Stimulated activated CD4-positive, alpha-beta T cell treated with anti-CD3 and anti-CD28 coated beads, TNF-alpha, amount 100 ng/mL, for 1 hour (primary cell): ENCODE measurements at places on chromosomes 1 and 21.

DNA sequence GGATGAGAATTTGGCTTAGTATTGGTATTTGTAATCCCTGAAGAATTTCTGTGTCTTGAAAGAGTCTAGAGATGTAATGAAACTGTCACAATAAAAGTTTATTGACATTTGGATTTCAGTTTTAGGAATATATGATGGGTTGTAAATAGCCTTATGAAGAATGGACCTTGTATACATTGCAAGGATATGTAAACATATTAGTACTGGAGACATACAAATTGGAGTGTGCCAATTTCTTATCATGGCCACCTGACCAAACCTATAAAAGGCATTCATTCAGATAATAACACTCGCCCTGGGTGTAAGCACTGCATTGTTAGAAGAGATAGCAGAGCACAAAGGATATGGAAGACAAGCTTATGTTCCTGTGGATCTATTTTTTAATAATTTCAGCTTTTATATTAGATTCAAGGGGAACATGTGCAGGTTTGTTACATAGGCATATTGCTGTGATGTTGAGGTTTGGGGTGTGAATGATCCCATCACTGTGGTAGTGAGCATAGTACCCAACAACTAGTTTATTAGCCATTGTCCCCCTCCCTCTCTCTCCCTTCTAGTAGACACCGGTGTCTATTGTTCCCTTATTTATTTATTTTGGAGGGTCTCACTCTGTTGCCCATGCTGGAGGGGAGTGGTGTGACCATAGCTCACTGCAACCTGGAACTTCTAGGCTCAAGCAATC, 8.6 kb downstream of the S1PR1 start:
- no peak for DNase-seq

- DNase-seq = no peak
Observed at GRCh38 chr1:13651279-13651678, 48.7 kb upstream of the PRDM2 start.

DNA sequence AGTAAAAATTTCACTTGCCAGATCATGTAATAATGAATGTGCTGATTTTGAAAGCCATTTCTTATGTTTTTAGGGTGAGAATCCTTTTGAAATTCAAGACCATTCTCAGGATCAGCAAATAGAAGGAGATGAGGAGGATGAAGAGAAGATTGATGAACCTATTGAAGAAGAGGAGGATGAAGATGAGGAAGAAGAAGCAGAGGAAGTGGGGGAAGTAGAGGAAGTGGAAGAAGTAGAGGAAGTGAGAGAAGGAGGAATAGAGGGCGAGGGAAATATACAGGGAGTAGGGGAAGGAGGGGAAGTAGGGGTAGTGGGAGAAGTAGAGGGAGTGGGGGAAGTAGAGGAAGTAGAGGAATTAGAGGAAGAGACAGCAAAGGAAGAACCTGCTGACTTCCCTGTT, 32.4 kb downstream of the ZNF326 start:
- no peak for DNase-seq

DNA sequence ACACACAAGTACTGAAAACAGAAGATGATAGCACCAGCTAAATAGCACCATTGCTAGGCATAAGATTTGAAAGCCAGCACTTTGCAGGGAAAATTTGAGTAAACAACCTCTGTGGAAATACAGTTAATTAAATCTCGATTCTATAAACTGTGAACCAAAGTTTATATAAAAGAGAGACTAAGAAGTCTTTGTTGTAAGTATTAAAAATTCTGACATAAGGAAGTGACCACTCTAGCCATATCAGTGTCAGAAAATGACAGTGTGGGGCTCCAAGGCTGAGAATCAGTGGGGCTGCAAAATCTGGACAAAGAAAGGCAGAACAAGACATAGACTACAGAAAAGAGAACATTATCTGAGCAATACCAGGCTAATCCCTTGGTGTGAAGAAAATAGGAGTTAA, 292.2 kb downstream of the ST6GALNAC3 start:
- DNase-seq = no peak

DNA sequence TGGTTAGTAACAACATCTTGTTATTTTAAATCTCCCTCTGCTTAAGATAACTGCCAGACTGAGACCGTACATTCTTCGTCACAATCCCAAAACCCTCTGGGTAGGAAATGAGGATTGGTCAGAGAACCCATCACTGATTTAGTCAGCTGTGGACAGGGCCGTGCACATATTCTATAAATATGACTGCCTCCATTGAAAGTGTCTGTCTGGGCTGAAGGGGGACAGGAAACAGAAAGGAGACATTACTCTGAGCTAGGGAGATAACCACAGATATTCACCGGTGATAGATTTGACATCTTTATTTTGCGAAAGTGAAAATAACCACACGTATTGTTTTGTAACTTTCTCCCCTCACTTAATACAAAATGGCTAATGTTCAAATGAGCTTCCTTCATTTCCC, 36.9 kb upstream of the ST6GALNAC5 start:
- no peak for DNase-seq

DNA sequence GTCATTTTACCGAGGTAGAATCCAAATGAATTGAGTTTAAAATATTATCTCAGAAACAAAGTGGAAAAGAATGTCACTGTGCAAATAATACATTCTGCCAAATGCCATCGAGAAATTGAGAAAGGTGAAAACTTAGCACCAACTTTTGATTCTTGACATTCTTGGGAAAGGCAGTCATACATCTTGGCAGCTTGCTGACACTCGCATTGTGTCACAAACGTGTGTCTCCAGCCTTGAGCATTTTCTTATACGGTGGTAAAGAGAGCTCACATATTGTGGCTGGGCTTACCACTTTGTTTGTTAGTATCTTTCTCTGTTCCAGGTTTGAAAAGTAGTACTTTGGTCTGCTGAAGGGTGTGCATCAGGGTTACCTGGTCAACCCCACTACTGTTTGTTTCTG, 1456.1 kb downstream of the BRINP3 start:
- DNase-seq = no peak

DNA sequence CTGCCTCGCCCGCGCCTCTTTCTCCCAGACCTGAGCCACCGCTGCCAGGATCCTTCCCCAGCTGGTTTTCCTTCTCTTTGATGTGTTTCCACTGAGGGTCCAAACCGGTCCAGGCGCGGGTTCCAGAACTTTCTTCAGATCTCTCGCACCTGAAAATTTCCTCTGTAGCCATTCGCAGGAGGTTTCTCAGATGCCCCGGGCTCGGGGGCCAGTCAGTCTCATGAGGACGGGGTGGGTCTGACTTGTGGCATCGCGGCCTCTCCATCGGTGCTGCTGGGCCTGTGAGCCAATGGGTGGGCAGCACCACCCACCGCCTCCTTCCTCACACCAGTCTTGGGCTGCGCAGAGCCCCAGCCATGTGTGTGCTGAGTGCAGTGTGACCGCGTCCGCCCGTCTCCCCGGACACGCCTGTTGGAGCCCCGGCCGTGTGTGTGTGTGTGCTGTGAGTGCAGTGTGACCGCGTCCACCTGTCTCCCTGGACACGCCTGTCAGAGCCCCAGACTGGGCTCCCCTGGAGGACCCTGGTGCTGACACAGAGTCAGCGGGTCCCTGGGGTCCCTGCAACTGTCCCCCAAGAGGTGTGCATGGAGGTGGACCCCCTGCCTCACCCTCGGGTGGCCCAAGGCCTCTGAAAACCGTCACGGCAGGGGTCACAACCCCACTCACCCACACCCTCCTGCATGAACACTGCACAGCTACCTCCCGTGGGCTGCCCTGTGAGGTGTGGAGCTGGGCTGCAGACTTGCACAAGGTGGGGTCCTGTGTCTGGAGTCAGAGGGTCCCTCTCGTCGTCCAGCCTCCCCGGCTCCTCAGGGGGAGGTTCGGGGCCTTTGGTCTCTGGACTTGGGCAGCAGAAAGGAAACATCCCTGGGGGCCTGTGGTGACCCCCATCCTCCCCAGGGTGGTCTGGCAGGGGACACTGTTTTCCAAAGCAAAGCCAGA, 20.2 kb downstream of the COL18A1 start:
- DNase-seq = no peak

GRCh38 chr1:4256351-4256750, 356.3 kb upstream of the C1orf174 start:
- no peak for DNase-seq

- DNase-seq = no peak
Observed at GRCh38 chr1:160706526-160707235, 4.9 kb downstream of the CD48 start.

GRCh38 chr1:58287894-58288623, 258.5 kb downstream of the OMA1 start:
- DNase-seq = no peak

DNA sequence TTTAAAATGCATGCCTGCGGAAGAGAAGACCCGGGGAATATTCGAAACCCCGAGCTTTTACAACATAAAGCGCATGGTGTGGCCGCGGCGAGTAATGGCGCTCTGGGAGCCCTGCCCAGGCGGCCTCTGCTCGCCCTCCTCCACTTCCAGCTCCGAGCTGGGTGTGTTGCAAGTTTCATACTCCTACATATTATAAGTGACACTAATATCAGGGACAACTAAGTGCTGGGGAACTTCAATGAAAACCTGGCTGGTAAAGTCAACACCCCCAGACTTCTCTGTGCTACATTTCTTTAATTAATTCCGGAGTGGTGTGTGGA, 11.8 kb downstream of the SIM2 start:
- no peak for DNase-seq

GRCh38 chr1:225458222-225458631, 30.4 kb upstream of the LBR start:
- no peak for DNase-seq

DNA sequence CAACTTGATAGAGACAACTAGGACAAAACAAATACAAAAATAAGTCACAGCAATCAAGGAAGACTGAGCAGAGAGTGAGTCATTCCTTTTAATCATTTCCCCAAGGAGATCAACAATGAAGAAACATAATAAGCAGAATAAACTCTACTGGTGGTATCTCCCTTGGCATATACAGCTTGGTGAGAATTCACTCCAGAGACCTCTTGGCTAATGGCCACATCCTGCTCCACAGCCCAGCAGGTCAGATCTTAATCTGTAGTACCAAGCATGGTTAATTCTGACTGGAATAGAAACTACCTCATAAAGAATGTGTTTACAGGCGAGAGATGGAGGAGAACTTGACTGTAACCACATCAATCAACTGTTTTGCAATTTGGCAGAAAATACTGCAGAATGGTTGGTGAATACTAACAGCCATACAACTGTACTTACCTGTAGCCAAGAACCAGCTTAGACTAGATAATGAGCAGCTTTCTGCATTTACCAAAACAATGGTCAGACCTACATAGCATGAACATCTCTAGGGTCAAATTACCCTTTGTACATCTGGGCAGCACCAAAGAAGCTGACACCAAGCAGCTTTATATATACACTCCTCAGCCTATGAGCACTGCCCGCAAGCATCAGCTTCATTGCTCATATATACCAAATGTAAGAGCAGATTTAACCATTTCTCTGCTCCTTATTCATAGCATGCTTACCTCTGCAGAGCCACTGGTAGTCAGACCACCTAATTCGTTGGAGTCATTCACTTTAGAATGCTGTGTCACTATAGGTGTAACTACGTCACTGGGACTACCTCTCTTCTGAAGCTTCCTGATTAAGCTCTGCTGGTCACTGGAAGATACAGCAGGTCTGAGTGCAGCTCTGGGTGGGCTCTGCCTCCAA, 51.0 kb downstream of the KIAA0319L start:
- DNase-seq = no peak
